GM12892 (cell line): ENCODE measurements at places on chromosomes 5 and 9.

DNA sequence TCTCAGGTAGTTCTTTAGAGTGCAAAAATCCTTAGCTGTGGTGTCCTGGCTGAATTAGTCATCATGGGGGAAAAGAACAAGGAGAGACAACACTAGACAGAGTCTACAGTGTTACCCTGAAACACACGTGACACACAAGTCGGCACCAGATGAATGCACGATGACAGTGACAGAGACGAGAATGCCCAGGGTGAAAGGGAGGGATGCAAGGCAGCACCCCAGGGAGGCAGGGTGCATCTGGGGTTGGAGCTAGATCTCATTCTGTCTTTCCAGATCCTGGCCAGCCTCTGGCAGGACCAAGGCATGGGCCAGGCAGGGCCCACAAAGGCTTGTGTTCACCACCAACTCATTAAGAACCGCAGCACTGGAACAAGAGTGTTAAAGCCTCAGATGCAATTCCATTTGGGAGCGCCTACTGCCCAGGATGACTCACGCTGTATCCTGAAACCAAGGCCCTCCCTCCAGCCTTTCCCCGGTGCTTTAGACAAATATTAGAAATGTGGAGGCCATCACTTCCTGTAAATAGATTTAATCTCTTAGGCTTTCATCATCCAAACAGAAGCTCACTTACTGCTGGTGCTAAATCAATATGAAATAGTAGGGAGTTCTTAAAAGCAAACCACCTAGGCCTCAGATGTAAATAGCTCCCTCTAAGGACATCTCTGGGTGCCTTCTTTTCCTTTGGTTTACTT lies 56.1 kb downstream of the IRX2 start:
- no peak for DNase-seq

- DNase-seq, result no peak
Measured at GRCh38 chr9:14347406-14348122, 33.6 kb upstream of the NFIB start.

DNA sequence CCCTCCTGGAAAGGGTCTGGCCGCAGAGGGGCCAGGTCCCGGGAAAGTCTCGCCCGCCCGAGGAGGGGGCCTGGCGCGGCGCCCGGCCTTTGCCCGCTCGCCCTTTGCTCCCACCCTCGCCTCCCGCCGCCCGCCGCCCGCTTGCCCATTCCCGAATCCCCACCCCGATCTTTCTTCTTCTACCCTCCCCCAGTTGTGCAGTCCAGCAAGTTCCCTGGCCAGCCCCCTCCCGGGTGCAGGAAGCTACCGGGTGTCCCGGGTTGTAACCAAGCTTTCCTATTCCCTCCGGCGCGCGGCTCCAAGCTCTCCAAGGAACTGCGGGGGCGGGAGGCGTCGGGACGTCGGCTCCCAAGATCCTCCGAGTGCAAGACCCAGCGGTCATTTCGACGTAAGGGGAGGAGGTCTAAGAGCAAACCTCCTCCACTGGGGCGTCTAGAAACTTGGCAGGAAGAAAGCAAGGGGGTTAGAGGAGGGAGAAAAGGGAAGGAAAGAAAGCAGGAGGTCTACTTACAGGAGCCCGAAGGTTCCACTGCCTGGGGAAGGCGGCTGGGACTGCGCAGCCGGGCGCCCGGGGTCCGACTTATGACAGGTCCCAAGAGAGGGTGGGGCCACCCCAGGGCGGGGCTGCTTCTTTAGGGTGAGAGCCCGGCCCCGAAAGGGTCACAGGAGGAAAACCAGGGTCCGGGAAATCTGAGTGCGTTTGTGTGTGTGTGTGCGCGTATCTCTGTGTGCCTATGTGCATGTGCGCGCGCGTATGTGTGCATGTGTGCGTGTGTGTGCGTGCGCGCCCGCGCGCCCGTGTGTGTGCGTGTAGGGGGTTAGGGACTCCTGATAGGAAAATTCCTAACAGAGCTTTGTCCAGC lies at the start of gene PTGR1:
Gene PTGR1, minus strand, starts transcription at position 556 of the 863 bp plus-strand sequence. CDS start 2,225 bp downstream, outside the sequence.
- peak; percentile 33 for DNase-seq

DNA sequence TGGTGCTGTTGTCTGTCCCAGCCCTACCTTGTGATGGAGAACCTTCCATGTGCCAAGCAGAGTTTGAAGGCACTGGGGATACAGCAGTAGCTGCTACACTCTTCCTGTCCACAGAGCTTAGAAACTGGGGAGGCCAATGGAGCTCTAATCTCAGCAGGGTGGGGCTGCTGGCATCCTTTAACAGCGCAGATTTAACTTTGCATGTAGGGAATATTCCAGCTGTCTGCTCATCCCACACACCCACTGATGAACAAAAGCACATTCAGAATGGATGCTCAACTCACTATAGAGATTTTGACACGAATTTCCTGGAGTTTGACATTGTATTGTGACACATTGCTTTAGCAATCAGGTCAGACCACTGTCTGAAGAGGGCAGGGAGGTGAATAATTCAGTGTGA lies 49.0 kb downstream of the TMEM215 start:
- DNase-seq, result no peak

DNA sequence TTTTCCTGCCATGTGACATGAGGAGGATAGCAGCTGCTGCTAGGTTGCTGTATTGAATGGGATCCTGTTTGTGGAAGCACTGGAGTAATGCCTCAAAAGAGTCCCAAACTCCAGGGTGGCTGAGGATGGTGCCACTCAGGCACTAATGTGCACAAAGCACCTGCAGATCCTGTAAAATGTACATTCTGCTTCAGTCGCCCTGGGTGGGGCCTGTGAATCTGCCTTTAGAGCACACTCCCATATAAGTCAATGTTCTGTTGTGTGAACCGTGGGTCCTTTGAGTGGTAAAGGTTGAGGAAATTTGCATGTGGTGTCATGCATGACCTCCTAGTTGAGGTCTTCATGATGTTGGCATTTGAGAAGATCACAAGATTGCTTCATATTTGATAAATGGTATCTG lies 31.6 kb upstream of the ANKRD18A start:
- DNase-seq, result no peak

GRCh38 chr9:4281676-4282075 lies 18.2 kb downstream of the GLIS3 start:
- DNase-seq, result no peak

DNA sequence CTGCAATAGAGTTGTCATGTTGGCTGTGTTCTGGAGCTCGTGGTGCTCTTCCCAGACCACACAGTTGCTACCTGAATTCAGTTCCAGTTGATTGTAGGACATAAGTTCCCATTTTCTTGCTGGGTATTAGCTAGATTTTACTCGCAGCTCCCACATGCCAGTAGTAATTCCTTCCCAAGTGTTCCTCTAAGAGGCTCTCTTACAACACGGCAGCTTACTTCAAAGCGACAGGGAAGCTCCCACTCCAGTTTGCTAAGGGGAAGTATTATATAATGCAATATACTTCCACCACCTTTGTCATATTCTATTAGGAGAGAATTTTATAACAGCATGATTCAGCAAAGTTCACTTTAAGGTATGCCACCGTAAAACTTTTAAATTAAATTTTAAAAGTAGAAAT lies 623.0 kb downstream of the SLCO4C1 start:
- no peak for DNase-seq

DNA sequence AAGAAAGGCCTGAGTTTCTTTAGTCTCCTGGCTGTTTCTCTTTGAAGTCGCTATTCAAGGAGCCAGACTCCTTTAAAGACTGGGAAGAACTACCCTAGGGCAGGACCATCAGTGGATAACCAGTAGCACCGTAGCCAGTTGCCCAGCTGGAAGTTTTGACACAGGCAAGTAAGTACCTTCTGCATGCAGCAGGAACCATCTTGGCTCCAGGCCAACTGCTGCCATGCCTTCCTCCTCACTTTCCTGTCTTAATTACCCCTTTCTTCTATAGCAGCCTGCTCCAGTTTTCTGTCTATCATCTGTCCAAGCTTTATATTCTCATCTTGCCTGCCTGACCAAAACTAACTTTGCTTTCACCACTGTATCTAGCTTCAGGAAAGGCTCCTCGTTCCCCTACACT lies 149.7 kb upstream of the SV2C start:
- no peak for DNase-seq

DNA sequence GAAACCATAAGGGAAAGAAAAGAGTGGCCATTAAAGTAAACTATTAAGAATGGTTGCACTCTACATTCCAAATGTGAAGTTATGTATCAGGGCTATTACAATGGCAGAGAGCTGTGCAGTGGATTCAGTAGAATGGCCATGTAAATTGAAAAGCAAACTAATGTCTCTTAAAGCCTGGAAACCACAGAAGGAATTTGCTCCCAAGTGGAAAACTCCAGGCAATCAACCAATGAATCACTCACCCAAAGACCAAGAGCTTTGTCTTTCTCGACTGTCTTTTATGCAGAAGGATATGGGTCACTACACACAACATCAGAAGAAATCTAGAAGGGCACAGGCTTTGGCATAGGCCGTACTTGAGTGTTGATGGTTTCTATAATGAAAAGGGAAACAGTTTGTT lies 114.9 kb downstream of the TLE1 start:
- DNase-seq, result no peak

DNA sequence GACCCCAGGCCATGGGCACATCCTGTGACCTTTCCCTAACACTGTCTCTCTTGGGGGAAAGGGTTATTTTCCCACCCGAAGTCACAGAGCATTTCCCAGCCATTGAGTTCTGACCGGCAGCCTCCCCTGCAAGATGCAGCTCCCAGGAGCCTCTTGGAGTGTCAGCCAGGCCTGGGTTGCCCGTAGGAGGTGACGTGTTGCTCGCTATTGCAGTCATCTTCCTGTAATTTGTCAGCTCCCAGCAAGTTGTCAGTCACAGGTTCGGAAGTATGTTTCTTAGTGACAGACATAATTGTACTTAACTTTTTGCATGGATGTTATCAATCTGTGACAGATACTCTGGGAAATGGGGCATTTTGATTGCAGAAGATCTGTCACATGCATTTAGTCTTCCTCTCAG lies 74.5 kb downstream of the MVB12B start:
- no peak for DNase-seq

GRCh38 chr5:166957782-166958181 lies 1333.7 kb upstream of the WWC1 start:
- DNase-seq, result no peak

DNA sequence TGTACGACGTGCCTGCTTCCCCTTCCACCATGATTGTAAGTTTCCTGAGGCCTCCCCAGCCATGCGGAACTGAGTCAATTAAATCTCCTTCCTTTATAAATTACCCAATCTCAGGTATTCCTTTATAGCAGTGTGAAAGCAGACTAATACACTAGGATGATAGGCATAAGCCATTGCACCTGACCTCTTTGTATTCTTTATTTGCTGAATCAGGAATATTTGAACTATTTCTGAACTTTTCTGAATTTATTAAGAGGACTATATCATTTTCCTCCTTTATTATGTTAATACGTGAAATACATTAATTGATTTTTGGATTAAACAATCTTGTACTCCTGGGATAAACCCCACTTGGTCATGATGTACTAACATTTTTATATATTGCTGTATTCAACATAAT lies 28.2 kb upstream of the NR4A3 start:
- no peak for DNase-seq

DNA sequence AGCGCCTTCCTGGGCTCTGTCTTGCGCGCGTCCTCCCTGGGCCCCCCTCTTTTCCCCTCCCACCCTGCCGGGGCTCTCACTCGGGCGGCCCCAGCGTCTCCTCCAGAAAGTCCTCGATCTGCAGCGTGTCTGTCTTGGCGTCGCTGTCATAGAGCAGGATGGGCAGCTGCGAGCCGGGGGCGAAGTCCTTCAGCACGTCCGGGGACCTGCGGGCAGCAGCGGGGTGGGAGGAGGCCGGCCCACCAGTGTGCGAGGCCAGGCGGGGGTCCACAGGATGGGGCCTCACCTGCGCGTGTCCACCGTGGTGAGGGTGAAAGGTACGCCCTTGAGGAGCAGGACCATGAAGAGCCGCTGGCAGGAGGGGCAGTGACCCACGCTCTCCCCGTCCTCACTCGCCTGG lies 1.0 kb downstream of the CLIC3 start:
- no peak for DNase-seq

DNA sequence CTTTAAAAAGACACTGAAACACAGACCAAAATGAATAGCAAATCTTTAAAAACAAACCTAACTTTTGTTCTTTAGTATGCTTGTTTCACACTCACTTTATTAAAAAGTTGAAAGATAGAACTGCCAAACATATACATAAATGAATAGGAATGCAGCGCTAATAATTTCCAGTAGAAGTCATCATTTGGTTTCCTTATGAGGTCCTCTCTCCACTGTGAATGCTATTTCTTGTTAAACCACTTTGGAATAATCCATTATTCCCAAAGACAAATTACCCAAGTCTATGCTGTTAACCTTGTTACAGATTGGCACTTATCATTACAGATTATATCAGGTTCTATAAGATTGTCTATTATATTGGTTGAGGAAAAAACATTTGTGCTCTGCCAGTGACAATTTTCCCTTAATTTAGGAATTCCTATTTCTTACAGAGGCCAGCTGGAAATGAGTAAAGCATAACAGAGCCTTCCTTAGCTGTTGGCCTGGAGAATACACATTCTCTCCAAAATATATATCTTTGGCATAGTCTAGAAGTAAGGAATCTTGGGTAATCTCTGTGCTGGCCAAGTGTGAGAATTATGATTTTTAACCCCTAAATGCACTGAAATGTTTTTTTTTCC lies 29.3 kb upstream of the MINAR2 start:
- DNase-seq, result no peak

GRCh38 chr9:134858051-134858841 lies 22.4 kb upstream of the FCN2 start:
- peak; percentile 56 for DNase-seq

GRCh38 chr9:120212153-120212852 lies 367.7 kb downstream of the CDK5RAP2 start:
- DNase-seq, result no peak

DNA sequence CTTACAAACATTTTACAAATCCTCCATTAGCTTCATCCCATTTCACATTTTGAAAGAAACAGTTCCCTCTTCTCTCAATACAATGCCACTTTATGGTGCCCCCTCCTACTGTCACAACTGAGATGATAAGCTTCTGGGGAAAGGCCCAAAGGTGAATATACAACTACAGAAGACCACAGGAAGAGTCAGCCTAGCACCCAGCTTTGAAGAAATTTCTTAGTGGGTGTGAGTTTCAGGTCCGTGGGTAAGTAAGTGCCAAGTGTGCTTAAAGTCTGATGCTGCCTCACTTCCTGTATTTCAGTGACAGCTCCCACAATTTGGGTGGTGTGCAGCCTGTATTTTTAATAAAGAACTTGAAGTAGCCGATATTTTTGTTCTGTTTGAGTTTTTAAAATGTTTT lies 68.1 kb downstream of the ARHGEF28 start:
- no peak for DNase-seq

GRCh38 chr5:35762368-35762767 lies 94.3 kb upstream of the IL7R start:
- DNase-seq, result no peak

DNA sequence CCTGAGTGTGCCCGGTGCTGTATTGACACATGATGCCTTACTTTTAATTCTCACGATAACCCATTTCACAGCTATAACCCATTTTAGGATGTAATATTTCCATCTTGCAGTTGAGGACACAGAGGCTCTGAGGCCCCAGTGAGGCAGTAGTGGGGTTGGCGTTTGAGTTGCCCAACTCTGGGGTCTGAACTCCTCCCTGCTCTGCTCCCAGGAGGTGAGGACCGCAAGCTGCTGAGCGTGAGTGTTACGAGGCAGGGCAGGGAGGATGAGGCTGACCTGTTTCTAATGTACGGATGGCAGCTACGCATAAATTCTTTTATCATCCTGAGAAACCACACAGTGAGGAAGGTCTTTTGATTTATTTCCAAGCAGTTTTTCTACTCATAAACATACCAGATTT lies 11.4 kb downstream of the LRRC8A start:
- DNase-seq, result no peak

GRCh38 chr5:164000819-164001218 lies 495.4 kb downstream of the MAT2B start:
- no peak for DNase-seq
